ENCODE measurements at places on chromosomes 2 and 18.

GRCh38 chr2:54899576-54900200 lies 150.6 kb downstream of the RTN4 start:
- peak; percentile 11 for DNase-seq

DNA sequence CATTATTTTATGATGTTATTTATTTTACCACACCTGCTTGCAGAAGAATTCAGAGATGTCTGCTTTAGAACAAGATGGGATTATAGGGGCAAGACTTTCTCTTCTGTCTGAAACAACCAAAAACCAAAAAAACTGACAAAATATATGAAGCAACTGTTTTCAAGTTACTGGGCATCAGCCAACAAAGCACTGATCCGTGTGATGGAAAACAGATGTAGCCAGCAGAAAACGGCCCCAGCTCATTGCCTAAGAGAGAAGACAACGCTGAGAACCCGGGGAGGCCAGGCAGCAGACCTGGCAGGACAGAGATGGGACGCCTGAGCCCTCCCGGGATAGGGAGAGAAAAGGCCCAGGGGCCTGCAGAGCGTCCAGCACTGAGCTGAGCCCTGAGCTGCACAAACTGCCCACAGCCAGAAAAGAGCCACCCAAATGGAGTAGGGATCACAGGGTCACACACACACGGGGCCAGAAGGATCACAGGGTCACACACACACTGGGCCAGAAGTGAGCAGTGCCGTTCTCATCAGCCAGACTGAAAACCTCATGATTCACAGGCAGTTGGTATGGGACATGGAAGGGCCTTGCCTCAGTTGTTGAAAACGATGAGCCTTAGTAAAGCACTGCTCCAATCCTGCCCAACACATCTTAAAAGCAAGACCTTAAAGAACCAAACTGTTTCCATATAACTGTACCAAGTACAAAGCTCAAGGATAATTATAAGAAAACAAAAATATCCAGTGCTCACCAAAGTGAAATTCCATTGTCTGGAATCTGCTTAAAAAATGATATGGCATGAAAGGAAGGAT lies 12.1 kb downstream of the PXDN start:
- DNase-seq: no peak

DNA sequence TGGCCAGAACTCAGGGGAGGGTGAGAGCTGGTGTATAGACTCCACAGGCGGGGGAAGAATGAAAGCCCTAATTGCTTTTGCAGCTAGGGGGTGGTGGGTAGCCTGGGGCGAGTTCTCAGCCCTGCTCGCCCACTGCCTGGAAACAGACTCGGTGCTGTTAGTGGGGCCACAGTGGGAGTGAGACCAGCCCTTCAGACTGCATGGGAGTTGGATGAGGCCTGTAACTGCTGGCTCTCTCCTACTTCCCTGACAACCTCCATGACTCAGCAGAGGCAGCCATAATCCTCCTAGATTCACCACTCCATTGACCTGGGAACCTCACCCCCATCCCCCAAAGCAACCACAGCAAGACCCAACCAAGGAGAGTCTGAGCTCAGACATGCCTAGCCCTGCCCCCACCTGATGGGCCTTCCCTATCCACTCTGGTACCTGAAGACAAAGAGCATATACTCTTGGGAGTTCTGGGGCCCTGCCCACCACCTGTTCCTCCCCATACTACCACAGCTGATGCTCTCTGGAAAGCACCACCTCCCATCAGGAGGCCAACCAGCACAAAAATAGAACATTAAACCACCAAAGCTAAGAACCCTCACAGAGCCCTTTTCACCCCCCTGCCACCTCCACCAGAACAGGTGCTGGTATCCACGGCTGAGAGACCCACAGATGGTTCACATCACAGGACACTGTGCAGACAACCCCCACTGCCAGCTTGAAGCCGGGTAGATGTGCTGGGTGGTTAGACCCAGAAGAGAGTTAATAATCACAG lies 226.3 kb downstream of the EIPR1 start:
- DNase-seq: no peak

GRCh38 chr2:121502781-121503180 lies 27.9 kb upstream of the RNU4ATAC start:
- DNase-seq: no peak

DNA sequence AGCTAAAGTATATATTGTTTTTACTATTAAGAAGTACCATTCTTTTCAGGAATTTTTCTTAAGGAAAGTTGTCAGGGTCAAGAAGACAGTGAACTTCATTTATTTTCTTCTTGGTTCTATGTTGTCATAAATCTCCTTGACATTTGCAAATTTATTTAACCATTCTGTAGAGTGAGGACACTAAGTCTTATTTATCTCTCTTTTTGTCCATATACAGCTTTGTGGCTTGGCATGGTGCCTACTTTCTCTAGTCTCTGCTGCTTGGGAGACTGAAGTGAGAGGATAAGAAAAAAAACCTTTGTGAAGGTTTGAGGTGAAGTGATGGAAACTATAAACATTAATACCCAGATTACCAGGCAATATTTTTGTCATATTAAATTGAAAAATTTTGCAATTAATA lies 1389.4 kb downstream of the SUCLG1 start:
- no peak for DNase-seq

- no peak for DNase-seq
Measured at GRCh38 chr18:69870736-69871135, 76.9 kb downstream of the CD226 start.
